ENCODE measurements at places on chromosomes 6 and 20.

DNA sequence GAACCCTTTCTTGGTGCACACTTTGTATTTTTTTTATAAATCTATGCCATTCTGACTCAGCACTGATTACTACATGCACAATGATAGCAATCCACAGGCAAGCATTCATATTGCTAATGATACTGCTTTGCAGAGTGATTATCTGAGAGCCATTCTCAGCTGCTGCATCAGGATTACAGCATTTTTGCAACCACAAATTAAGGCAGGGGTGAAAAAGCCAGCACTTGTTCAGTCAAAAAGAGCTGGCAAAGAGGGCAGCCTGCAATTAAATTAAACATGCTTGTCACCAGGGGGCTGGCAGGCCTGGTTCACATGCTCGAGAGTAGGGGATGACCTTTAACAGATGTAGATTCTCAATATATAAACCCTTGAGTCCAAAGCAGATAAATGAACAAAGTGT lies 40.7 kb upstream of the SLC17A4 start:
- no peak for DNase-seq

- DNase-seq = no peak
These were observed 5.8 kb downstream of the FAM83D start for GRCh38 chr20:38931984-38932383.

DNA sequence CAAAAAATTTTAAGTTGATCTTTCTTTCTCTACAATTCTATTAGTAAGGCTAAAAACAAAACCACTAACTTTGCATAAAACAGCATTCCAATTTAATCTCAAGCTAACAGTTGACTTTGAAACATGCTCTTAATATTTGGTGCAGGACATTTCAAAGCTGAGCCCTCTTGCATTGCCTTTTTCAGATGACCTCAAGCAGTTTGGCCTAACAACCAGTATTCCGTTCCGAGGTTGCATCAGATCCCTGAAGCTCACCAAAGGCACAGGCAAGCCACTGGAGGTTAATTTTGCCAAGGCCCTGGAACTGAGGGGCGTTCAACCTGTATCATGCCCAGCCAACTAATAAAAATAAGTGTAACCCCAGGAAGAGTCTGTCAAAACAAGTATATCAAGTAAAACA lies 194.0 kb downstream of the ARHGAP18 start:
- DNase-seq = no peak

DNA sequence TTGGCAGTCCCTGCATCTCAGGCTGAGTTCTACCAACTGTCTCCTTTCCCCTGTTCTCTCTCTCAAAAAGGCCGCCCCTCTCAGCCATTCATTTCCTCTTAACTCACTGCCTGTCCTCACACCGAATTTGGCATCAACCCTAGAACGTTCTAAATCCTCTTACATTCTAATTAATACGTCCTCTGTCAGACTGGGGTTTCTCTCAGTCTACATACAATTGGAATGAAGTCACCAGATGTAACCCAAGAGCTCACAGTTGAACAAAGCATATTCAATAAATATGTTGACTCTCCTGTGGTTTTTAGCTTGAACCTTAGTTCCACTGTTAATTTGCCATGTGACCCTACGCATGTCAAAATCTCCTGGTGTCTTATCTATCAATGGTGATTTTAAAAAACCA lies 269.6 kb downstream of the CLIC5 start:
- DNase-seq = no peak
